Stimulated activated CD4-positive, alpha-beta T cell treated with anti-CD3 and anti-CD28 coated beads, TNF-alpha, amount 100 ng/mL, for 24 hours (primary cell): ENCODE measurements at places on chromosomes 5 and 9.

DNA sequence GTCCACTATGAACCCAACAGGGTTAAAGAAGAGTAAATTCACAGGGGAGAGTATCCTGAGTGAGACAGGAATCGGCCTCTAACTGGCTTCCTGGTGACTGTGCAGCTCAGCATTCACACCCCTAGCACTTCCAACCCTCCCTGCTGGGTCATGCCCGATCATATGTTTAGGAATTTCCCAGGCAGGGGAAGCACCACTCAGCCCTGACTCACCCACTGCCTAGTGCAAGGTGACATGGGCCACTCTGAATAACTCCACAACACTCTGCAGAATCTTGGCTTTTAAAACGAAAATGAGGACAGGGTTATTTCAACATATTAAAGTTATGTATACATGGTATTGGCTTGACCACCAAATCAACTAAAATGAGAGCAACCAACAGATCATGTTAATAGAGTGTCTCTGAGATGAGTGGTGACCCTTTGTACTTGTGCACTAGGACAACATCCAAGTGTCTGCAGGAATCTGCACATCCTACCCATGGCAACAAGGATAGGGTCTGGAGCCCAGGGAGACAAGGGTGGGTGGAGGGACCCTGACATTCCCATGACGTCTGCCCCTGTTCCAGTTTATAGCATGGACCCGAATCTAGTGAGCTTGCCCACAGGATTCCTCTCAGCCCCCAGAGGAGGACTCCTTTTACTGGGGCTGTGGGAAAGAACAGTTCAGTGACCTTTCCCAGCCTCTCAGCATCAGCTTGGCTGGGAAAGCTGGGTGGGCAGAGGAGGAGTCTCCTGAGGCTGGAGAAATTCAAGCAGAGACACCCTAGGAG lies 485.8 kb downstream of the SEMA5A start:
- DNase-seq = no peak

GRCh38 chr5:151622367-151623088 lies 31.4 kb upstream of the FAT2 start:
- no peak for DNase-seq

- no peak for DNase-seq
These were observed 30.4 kb upstream of the SYNPO start for GRCh38 chr5:150609843-150610584.

- DNase-seq = peak; percentile 63
These were observed at the start of gene RAB3C for GRCh38 chr5:58582803-58583491. Gene RAB3C (plus strand): TSS chr5:58583075. CDS start chr5:58583209, 134 bp downstream.

- no peak for DNase-seq
These were observed 88.9 kb upstream of the TBCA start for GRCh38 chr5:77864997-77865396.
